ENCODE measurements at places on chromosomes 16 and 17.

DNA sequence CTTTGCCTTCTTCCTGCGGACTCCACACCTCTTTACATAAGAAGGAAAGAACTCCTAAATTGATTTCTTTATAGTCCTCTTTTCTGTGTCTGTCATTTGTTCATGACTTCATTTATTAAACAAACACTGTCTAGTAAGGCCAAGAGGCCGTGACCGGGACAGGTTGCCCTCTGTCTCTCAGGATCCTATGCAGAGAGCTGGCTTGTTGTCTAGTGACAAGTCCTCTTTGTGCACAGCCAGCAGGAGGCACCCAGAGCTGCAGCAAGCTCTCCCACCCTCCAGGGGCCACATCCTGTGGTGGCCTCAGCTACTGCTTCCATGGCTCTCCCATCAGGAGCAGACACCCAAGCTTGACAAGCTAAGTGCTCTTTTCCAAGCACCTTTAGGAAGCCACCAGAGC lies 50.6 kb downstream of the PLD6 start:
- no peak for DNase-seq

GRCh38 chr16:84124257-84125073 lies 7.7 kb upstream of the MBTPS1 start:
- DNase-seq = no peak

GRCh38 chr17:34616148-34616547 lies 36.8 kb downstream of the TMEM132E start:
- no peak for DNase-seq

GRCh38 chr17:3697103-3697476 lies 1.1 kb upstream of the P2RX5 start:
- no peak for DNase-seq

DNA sequence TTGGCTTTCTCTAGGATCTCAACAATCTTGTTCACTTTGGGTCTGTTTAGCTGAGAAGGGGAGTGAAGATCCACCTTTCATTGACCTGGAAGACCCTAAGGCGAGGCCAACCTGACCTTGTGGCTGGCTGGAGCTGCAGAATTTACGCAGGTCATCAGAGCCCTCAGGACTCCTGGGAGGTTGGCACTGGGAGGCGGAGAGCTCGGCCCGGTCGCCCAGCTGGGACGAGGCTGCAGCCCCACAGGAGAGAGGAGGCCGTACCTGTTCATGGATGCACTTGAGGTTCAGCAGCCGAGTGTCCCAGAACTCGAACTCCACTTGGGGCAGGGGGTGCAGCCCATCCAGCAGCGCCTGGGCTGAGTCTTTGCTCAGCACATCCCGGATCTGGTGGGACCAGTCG lies 5.9 kb downstream of the DNAH17 start:
- DNase-seq = no peak

DNA sequence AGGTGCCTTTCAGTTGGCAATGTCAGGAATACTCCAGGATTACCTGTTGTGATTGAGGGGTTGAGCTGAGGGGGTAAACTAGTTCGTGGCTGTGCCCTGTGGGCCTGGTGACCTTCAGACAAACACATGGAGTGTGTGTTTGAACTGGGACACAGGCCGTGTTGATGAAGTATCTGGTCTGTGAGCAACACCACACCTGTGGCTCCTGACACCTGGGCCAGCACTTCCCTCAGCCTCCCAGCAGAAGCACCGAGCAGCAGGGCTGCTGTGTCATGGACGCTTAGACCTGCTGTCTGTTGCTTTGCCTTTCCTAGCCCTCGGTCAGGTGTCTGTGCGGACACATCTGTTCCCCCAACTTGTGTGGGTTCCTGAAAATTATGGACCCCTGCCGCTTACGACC lies 82.9 kb downstream of the KSR1 start:
- DNase-seq = no peak

- DNase-seq = no peak
Measured at GRCh38 chr16:57775661-57776469, 26.4 kb downstream of the KIFC3 start.

GRCh38 chr16:8818504-8819270 lies 21.0 kb downstream of the PMM2 start:
- no peak for DNase-seq

DNA sequence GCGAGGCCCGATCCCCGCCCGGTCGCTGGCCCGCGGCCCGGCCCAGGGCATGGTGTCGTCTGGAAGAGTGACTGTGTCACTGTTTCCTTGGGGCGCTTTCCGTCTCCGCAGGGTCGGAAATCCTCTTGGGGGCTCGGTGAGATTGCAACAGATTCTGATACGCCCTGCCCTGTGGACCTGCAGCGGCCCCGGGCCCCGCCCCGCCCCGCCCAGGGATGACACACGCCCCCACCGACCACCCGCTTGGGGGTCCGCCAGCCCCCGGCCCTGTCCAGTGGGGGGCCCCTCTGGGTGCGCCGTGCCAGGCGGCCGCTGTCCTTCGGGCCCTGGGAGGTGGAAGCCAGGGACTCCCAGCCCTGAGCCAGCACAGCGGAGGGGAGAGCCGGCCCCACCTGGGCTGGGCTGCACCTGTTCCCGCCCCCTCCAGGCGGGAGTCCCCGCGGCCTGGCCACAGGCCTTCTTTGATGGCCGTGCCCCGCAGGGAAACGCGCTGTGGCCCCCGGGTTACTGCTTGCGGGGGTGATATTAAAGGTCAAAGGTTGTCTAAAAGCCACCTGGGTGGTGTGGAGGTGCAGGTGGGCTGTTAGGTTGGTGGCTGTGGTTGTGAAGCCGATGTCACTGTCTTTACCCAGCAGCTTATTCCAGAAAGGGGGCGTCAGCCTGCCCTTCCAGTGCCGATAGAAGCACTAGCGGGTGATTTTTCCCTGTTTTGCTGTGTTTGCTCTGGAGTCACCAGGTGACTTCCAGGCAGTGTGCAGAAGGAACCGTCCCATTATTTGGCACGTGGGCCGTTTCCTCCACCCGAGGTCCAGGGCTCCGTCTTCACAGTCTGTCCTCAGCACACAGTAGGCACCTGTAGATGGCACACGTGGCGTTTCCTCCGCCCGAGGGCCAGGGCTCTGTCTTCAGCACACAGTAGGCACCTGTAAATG lies 752 bp downstream of the TBC1D24 start:
- no peak for DNase-seq

- peak; percentile 47 for DNase-seq
Measured at GRCh38 chr17:76753061-76753961, 15.4 kb downstream of the MFSD11 start.

DNA sequence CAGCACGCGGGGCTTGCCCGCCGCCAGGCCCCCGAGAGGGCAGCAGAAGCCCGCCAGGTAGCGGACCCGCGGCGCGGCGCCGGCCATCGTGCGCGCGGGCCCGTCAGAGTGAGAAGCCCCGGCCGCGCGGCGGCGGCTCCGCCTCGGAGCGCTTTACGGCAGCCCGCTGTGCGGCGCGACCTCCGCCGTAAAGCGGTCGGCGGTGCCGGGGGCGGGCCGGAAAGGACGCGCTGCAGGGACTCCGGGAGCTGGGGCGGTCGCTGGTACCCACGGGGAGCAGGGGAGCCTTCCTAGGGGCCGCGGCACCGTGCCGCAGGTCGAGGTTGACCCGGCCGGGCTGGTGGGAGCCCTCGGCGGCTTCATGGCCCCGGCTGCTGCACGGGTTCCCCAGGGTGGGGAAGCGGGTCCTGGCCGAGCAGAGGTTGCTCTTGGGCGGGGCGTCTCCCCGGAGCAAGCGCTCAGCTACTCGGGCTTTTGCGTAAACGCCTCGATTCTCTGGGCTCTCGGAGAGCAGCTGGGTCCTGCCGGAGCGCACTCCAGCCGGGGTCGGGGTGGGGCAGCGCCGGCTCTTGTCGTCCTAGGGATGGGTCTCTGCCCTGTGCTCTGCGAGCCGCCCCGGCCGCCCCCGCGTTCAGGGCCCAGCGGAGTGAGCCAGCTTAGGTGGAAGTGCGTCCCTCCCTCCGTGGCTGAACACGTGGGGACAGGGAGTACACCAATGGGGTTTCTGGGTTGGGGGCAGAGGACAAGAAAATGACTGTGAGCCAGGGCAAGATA lies at the start of gene FAAP100:
Gene FAAP100 (minus strand): TSS at position 110 of the 774 bp plus-strand sequence. CDS start 23 bp downstream, at position 87.
- peak; percentile 75 for DNase-seq

- DNase-seq = no peak
Measured at GRCh38 chr17:50256826-50257618, 17.2 kb upstream of the TMEM92 start.

DNA sequence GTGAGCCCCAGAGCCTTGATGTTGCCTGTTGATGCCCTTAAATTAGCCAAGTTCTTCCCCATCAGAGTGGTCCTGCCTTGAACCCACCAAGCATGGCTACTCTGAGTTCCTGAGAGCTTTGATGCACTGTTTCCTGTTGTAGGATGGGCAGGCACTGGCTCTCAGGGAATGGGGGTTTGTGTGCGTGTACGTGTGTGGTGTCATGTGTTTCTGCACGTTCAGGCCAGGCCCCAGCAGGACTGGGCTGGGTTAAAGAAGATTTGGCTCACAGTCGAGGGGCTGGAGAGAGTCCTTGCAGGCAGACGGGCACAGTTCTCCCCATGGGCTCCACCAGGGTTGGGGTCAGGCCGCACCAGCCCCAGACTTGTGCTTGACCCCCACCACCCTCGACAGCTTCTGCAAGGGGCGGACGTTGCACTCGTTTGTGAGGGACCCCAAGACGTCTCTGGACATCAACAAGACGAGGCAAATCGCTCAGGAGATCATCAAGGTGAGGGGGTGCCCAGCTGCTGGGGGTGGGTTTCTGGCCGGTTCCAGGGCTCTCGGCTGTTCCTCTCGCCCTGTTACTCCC lies 23.4 kb upstream of the LGALS9 start:
- no peak for DNase-seq

DNA sequence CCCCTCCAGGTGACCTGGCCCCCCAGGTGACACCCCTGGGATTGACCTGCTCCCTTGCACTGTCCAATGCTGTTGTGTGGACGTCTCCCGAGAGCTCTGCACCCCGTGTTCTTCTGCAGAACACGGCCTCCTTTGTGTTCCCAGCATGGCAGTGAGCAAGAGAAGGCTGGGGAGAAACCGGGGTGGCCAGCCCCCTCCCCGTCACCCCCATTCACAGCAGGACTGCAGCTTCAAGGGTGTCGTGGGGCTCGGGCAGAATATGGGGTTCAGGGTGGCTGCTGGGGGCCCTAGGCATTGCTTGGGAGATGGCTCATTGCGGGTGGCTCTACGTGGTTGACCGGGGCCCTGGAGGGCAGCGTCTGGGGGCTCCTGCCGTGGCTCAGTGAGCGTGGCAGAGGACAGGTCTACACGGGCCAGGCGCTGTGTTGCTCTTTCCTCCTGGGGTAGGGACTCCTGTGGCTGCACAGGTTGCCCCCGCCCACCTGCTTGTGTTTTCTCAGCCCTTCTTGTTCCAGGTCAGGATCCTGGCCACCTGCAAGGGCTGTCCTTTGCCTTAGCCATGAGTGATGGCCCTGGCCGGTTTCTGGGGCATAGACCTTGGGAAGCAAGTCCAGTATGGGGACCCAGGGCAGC lies 12.5 kb downstream of the GSE1 start:
- DNase-seq = no peak

DNA sequence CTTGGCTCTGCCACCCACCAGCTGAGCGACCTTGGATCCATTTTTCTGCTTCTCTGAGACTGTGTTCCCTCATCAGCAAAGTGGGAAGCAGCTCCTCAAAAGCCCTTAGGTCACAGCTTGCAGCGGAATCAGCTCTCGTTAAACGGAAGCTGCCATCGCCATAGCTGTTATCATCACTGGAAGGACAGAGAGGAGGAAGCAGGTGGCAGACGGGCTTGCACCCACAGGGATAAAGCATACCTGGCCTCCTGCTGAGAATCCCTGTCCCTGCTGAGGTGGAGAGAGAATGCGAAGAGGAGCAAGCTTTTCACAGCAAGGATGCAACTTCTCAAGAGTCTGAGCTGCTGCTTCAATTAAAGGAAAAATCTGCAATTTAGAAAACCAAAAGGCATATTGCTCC lies 106.6 kb downstream of the CLEC16A start:
- no peak for DNase-seq

DNA sequence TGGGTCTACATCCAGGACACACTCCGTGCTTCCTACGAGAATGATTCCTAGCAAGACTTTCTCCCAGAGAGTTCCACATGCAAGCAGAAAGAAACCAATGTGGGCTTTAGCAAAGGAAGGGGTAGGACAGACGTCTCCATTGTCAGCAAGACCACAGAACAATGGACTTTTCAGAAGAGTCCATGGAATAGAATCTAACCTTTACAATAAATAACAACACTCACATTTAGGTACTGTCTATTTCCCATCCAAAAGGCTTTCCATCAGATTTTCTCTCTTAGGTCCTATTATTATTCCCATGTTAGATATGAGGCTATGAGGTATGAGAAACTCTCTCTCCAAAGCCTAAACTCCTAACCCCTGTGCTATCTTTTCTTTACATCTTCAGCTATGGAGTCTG lies 360.9 kb downstream of the GRIN2A start:
- DNase-seq = no peak

GRCh38 chr16:65122724-65123395 lies 997 bp upstream of the CDH11 start:
- no peak for DNase-seq

DNA sequence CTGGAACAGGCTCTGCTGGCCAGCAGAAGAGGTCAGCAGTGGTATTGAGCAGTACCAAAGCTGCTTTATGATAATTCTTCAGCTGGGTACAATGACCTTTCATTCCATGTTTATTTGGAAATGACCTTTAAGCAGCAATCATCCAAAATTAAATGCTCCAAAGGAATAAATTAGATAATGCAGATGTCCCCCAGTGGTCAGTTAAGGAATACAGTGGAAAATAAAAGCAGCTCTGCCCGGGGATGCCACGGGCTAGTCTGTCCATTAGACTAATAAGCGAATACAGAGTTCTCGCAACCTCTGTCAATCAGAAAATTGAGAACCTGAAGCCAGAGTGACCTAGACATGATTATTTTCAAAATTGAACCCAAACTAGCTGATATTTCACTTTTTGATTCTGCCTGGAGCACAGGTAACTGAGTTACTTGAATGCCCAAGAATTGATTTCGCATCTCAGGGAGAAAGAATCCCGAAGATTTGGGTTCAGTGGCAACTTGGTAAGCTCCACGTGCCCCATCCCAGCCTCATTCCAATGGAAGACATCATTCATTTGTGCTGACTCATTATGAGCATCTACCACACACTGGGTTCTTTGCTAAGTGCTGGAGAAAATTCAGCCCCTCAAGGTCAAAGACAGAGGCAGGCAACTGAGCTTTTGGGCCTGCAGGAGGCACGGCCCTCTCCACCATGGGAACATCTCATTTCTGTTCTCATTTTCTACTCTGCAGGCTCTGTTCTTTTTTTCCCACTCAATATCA lies 34.4 kb upstream of the SLC39A11 start:
- no peak for DNase-seq

DNA sequence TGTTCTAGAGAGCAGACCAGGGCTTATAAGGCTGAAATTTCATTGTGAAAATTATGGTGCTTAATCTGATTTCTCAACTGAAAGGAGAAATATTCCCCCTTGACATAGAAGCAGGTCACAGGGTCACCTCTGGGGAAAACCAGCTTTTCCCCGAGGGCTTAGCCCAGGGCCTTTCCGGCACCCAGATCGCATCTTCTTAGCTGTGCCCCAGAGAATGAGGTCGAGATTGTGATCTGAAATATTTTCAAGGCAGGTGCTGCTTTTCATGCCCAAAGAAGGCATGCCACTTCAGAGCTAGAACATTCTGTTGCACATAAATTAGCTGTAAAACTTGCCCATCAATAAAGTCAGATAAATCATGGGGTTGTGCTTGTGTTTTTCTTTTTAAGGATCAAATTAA lies 25.4 kb upstream of the ARHGAP17 start:
- no peak for DNase-seq

- peak; percentile 34 for DNase-seq
Measured at GRCh38 chr17:82782657-82783207, 30.9 kb downstream of the TBCD start.
